ENCODE measurements at places on chromosomes 7 and 10.
A peak's percentile ranks its signal among the peaks of the same experiment; 100 is the strongest.

DNA sequence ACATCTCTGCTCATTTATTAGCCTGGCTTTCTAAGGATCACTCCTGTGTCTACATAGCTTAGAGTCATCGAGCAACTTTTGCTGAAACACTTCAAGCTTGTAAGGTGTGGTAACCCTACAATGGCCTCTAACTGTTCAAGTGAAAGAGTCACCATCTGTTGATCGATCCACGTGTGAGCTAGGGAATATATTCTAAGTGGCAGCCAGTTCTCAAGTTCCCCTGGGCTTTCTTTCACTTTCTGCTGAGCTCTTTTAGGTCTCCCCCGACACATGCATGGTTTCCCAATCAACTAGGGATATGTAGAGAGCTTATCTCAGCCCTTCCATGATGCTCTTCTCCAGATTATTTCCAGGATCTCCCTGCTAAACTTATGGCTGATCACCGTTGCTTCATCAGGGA lies 15.5 kb downstream of the AOAH start:
- no peak for DNase-seq

DNA sequence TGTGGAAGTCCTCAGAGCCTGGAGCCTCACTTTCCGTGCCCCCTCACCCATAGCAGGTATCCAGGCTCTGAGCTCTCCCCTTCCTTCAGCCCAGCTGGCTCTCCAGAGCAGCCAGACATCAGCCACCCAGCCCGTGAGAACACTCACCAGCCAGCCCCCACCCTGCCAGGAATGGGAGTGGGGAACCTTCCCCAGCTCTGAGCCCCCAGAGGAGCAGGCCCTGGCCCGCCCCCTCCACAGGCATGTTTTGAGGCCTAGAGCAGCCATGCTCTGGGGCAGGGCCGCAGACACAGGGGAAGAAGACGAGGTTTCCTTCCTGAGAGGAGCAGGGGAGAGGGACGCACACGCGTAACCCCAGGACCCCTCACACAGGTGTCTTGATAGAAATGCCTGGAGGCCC lies 70.0 kb upstream of the COL13A1 start:
- peak; percentile 8 for DNase-seq

DNA sequence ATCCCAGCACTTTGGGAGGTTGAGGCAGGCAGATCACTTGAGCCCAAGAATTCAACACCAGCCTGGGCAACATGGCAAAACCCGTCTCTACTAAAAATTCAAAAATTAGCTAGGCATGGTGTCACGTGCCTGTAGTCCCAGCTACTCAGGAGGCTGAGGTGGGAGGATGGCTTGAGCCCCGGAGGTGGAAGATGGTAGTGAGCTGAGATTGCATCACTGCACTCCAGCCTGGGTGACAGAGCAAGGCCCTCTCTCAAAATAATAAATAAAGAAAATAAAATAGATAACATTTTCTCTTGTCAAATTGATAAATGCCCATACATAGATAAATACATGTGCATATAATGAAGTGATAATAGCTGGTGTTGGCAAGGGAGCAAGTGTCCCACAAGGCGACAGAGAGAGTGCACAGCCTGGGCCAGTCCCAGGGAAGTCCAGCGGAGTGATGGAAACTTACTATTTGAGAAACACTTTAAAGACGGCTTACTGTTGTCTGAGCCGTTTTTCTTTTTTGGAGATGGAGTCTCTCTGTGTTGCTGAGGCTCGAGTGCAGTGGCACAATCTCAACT lies 33.4 kb upstream of the DLG5 start:
- DNase-seq = no peak

DNA sequence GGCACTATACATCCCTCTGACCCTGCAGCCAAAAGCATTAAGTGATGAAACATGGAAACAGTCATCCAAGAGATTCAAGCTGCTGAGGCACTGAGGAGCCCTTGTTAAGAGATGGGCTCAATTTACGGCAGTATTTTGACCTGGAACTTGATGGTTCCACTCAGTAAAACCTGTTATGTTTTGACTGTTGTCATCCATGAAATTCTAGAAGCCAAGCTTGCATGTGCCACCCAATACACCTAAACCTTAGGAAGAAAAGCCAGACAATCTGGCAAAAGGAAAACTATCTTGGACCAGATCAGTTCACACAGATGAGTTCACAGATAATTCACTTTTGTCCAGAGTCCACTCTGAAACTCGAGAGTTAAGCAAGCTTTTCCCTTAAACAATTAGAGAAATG lies 53.2 kb downstream of the ICA1 start:
- peak; percentile 71 for DNase-seq

GRCh38 chr10:117316701-117317100 lies 58.5 kb downstream of the PDZD8 start:
- DNase-seq = no peak

DNA sequence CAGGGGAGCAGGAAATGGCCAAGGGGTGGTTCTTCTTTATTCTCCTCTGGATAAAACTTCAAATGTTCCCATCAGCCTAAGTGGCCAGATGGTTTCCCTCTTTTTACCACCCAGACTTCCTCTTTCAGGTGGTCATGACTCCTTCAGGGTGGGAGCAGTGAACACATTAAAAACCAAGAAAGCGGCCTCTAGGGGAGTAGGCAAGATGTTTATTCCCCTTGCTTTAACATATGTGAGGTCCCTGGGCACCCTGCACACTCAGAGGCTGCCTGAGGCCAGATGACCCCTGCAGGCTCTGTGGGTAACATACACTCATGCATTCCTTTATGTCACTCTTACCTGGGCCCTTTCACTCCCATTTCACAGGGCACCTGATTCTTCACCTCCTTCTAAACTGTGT lies 357.4 kb downstream of the ABCA13 start:
- DNase-seq = no peak
